ENCODE measurements at places on chromosomes 16 and 17.
A peak's percentile ranks its signal among the peaks of the same experiment; 100 is the strongest.

- peak; percentile 70 for DNase-seq
These were observed 75.3 kb upstream of the TBC1D3K start for GRCh38 chr17:37848690-37849616.

GRCh38 chr17:8149419-8150193 lies 2.6 kb downstream of the PER1 start:
- DNase-seq, result no peak

GRCh38 chr17:17768424-17769088 lies 68.2 kb downstream of the SREBF1 start:
- DNase-seq, result no peak

- no peak for DNase-seq
These were observed 111.3 kb upstream of the NOL11 start for GRCh38 chr17:67606471-67606870.

DNA sequence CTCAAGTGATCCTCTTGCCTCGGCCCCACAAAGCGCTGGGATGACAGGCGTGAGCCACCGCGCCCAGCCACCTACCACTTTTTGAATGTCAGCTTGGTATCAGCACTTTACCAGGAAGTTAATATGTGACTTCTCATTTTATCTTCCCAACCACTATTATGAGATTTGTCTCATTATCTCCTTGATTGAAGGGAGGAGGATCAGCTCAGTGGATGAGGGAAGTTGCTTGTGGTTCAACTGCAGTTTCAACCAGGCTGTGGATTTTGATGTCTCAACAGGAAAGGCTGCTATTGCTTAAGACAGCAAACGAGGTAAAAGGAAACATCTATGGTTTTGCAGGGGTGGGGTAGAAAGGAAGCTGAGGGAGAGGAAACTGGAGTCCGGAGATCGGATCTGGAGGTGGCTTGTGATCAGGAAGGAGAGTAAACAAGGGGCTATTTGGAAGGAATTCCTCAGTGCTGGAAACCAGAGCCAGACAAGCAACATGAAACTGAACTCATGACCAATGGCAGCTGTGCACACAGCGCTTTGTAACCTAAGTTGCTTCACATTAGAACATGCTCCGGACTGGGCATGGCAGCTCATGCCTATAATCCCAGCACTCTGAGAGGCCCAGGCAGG lies 180.5 kb downstream of the VPS53 start:
- DNase-seq, result no peak

GRCh38 chr16:67456391-67457081 lies 24.4 kb downstream of the ATP6V0D1 start:
- no peak for DNase-seq

DNA sequence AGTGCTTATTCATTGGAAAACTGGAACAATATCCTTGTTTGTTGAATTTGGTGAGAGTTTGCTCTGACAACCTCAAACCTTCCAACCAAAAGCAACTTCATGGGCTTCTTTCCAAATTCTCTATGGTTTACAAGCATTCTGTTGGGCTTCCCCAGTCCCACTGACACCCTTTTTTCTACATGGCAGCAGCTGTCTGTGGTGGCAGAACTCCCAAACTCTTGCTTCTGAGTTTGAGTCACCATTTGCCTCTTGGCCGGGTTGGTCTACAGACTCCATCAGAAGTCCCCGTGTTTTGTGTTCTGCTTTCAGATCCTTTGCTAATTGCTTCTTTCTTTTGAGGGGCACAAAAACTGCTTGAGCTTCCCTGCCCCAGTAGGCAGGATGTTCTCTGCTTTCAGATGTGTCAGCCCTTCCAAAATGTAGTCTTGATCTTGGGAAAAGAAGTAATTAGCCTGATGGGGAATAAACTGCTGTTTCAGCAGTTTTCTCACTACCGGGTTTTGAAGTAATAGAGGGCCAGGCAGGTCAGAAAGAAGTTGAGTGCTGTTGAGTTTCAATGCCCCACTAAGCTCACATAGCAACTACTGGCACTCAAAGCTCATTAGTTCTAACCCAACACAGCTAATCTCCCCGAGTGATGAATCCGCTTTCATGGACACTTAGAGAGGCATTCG lies 80.7 kb downstream of the HS3ST3A1 start:
- DNase-seq, result no peak

DNA sequence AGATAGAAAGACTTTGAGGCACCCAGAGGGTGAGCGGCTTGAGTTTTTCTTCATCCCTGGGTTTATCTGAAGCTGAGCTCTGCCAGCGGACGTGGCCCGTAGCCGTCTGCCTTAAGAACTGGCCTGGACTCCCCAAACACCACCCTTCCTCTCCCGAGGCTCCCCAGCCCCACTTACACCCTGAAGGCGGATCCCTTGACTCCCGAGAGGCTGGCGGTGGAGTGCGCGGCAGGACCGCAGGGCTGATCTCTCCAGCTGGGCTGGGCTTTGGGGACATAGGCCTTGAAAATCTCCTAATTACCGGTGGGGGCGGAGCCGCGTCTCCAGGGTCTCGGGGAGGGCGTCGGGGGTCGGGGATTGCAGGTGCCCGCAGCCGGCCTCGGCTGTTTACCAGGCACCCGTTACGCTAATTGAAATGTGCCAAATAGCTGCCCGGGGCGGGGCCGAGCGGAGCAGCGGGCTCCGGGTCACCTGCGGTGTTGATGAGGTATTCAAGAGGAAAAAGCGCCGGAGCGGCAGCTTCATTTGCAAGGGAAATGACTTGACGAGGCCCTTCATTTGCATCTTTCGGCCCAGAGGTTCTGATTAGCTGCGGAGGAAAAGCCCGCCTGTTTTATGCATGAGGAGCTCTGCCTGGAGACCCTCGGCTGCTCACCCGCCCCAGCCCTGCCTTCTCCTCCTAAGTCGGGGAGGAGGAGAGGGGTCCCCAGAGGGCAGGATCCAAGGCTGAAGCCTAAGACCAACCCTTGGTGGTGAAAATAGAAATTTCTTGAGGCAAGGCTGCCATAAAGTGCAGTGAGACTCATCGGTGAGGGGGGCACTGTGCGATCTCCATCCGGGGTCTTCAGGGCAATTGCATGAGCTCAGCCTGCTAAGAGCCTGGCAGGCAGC lies 100.7 kb downstream of the MGAT5B start:
- DNase-seq, result peak; percentile 71

- no peak for DNase-seq
These were observed 483 bp downstream of the RPA1 start for GRCh38 chr17:1830288-1830687.

GRCh38 chr16:3618769-3619141 lies 7.3 kb upstream of the SLX4 start:
- no peak for DNase-seq

DNA sequence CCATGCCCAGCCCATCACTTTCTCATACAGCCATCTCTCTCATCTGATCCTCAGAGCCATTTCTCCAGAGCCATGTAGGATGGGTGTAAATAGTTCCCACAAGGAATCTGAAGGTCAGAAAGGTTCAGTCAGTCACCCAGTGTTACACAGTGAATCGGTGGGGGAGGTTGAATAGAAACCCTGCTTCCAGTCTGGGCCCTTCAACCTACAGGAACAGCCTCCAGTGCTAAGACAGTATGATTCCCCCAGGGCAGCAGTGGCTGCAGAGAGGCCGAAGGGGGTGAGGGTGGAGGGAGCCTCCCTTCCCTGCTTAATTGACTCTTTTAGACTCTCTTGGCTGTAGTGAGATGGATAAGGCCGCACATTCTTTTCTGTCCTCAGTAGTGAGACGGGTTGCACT lies 3.6 kb downstream of the WNT9B start:
- no peak for DNase-seq

DNA sequence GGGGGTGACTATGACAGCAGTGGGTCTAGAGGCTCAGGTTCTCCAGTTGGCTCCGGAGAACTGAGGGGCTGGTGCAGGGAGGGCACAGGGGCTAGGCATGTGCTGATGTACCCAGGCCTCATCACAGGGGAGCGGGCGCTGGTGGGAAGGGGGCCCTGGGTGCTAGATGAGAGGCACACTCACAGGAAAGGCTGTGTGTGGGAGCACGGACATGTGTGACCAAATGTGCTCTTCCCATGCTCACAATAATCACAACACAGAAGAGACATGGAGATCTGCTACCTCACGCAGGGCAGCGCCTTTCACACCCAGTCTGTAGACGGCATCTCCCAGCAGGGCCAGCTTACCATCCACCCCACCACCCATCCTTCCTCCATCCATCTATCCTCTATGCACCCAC lies 17.4 kb upstream of the RASD1 start:
- DNase-seq, result no peak

DNA sequence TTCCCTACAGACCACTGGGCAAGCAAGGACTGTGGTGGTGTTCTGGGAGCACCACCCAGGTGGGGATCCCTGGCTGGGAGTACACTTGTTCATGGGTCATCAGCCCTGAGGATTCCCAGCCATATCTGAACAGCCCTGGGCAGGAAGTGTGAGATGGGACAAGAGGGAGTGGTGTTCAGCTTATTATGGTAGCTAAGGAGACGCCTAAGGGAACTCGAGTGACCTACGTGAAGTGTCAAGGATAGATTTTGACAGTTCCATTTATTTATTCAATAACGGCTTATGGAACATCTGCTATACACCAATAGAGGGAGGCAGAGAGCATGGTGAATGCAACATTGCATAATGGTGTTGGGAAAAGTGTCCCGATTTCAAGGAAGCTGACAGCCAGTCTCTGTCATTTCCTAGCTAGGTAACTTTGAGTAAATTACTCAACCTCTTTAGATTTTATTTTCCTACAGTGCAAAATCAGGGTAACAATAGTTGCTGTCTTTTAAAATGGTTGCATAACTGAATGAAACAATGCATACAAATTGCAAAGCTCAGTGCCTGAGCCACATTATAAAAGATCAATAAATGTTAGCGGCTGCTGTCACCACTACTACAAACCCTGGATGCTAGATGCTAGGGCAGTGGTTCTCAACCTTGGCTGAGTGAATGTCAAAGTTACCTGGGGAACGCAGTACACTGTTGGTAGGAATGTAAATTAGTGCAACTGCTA lies 534.1 kb downstream of the GRIN2A start:
- peak; percentile 21 for DNase-seq

DNA sequence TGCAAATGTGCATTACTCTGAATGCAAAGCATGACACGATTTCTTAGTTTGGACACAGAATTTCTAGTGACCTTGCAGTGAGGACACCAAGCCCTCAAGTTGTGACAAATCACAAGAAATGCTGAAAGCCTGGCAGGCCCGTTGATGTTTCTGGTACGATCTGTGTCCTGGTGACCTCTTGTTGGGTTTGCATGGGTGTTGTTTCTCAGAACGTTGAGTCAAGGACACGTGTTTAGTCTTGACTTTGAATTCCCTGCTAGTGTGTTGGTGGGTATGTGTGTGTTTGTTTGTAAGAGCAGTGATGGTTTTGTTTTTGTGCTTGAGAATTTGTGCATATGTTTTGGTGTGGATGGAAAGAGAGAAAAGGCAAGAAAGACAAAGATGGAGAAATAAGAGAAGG lies 37.8 kb upstream of the MAF start:
- no peak for DNase-seq

- no peak for DNase-seq
These were observed 139.5 kb downstream of the ZNF423 start for GRCh38 chr16:49716339-49716934.

DNA sequence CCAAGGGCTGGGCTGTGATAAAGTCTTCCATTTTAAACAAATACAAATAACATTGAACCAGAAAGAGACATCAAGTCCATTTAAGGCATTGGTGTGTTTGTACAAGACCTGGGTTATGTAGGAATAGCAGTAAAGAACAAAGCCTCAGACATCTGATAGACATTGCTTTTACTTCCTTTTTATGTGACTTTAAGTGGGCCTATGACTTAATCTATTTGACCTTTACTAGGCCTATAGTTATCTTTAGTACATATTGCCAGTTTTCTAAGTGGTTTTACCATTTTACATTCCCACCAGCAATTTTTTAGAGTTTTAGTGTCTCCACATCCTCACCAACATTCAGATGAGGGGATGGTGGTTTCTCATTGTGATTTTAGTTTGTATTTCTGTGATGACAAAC lies 298.8 kb downstream of the ZFHX3 start:
- DNase-seq, result no peak

GRCh38 chr16:81296631-81297030 lies 18.1 kb upstream of the GAN start:
- no peak for DNase-seq

DNA sequence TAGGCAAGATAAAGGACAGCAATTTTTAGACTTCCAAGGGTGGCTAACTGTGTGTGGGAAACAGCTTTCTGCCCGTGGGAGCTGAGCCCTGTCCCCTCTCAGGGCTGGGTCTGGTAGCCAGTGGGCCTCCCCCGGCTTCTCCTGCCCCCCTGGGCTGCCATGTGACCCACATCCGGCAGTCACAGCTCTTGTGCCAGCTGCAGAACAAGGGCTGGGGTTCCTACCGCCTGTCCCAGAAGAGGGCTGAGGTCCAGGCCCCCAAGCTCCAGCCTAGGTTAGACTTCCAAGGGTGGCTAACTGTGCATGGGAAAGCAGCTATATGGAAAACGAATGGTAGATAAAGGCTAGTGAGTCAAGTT lies 6.1 kb downstream of the GAST start:
- no peak for DNase-seq

GRCh38 chr17:36188891-36189306 lies 7.7 kb downstream of the CCL3L1 start:
- peak; percentile 38 for DNase-seq

DNA sequence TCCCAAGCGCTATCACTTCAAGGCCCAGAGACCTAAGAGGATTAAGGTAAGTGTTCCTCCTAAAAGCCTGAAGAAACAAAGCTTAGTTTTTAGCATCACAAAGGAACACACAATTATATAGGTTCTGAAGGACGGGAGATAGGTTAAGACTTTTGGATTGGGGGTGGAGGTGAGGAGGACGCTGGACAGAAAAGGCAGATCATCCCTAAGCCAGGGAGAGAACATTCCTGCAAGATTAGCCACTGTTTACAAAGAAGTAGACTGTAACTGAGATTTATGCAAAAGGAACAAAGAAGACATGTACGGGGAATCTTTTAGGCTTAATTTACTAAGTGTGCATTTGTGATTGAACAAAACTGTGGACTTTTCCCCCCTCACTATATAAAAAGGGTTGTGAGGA lies 184.1 kb upstream of the IRX5 start:
- no peak for DNase-seq

- DNase-seq, result no peak
These were observed 77.2 kb upstream of the TBX2 start for GRCh38 chr17:61322325-61323002.

- DNase-seq, result no peak
These were observed 6.0 kb downstream of the SYNGR2 start for GRCh38 chr17:78174346-78174869.

DNA sequence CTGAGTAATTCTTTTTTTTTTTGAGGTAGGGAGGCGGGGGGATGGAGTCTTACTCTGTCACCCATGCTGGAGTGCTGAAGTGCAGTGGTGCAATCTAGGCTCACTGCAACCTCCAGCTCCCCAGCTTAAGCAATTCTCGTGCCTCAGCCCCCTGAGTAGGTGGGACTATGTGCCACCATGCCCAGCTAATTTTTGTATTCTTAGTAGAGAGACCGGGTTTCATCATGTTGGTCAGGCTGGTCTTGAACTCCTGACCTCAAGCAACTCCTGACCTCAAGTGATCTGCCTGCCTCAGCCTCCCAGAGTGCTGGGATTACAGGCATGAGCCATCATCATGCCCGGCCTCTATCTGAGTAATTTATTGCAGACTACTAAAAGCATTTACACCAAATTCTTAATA lies 19.4 kb downstream of the KPNB1 start:
- no peak for DNase-seq

GRCh38 chr17:62675260-62675659 lies 47.8 kb downstream of the MRC2 start:
- no peak for DNase-seq

GRCh38 chr16:81608523-81609209 lies 164.1 kb downstream of the CMIP start:
- peak; percentile 76 for DNase-seq

- DNase-seq, result no peak
These were observed 95.1 kb downstream of the NTN1 start for GRCh38 chr17:9116311-9116835.

Data from GM13977 (cell line).